Stimulated activated effector memory CD8-positive, alpha-beta T cell treated with anti-CD3 and anti-CD28 coated beads, Interleukin-12 subunit alpha, Interleukin-12 subunit beta, amount 100 ng/mL, for 72 hours (primary cell): ENCODE measurements at places on chromosomes 4 and X.

- DNase-seq: no peak
Measured at GRCh38 chrX:10121787-10122186, 35.0 kb upstream of the CLCN4 start.

DNA sequence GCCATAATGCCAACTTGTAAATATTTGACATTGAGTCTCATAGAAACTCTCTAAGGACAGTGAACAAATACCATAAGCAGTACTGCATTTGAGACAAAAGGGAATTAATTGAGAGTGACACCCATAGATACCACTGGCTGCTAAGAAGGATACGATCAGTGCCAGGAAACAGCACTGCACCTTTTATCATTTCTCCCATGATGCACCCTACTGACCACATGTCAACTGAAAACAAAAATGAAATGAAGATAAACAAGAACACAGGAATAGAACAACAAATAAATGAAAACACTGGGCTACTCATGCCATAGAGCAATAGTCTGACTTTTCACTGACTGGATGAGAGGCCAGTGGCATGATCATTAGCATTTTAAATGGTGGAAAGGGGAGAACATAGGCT lies 270.8 kb downstream of the MAPK10 start:
- DNase-seq: no peak

DNA sequence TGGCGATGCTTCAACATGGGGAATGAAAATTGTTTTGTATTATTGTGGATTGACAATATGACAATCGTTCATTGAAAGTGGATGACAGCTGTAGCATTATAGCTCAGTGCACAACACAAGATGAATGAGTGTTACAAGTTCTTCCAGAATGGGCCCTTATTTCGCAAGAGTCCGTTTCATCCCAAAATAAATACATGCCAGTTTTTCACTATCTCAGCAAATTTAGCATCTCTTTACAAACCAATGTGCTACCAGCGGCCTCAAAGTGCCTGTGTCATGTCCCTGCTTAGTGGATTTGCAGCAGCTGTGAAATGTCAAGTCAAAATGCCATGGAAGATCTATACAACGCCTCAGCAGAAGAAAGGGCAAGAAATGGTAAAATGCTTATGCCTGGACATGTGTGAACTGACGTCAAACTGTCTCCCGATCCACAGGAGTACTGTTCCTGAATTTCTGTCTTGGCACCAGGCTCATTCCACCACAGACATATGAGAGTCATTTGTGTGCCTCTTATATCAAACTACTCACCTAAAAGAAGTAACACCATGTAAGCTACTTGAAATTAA lies 109.6 kb downstream of the MAML3 start:
- no peak for DNase-seq

DNA sequence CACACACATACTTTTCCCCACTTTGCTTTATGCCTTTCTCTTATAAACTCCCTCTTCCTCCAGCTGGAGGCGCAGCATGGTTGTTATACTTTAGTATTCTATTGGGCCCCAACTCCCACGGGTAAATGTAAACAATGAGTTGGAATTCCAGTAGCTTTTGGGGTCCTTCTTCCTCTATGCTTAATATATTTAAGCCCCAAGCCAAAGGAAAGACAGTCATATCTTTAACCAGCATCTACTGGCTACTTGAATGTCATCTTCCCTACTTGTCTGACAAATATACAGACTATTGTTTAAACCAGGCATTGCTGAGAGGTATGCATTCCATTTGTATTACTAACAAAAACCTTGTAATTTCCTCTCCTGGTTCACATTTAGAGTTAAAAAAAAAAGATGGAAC lies 72.9 kb downstream of the WDR19 start:
- no peak for DNase-seq

GRCh38 chrX:37314531-37314930 lies 34.6 kb upstream of the PRRG1 start:
- DNase-seq: no peak

DNA sequence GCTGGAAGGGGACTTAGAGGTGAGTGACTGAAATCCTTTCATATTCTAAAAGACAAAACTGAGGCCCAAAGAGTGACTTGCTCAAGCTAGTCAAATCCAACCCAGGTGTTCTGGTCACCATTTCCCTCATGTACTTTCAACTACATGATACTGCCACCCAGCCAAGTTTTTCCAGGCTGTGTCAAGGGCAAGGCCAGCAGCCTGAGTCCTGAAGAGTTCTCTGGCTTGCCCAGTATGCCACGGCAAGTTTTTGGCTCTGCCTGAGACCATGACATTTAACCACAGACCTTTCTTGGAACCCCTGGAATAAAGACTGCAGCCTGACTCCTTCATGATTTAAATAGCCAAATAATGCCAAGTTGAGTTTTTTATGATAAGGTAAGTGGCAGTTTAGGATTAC lies 10.7 kb upstream of the TMEM164 start:
- no peak for DNase-seq

GRCh38 chr4:64713256-64713840 lies 304.1 kb upstream of the TECRL start:
- DNase-seq: no peak

DNA sequence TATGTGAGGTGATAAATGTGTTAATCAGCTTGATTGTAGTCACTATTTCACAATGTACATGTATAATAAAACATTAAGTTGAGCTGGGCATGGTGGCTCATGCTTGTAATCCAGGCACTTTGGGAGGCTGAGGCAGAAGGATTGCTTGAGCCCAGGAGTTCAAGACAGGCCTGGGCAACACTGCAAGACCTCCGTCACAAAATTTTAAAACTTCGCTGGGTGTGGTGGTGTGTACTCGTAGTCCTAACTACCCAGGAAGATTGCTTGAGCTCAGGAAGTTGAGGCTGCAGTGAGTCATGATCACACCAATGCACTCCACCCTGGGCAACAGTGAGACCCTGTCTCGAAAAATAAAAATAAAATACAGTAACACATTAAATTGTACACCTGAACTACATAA lies 20.1 kb downstream of the LYAR start:
- no peak for DNase-seq

DNA sequence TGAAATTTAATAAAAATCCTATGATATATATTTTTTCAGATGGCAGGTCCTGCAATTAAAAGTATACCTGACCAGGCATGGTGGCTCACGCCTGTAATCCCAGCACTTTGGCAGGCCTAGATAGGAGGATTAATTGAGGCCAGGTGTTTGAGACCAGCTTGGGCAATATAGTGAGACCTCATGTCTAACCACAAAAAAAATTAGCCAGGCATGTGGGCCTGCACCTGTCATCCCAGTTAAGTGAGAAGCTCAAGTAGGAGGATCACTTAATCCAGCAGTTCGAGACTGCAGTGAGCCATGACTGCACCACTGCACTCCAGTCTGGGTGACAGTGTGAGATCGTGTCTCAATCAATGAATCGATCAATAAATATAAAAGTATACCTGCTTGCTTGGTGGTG lies 2.5 kb downstream of the OCIAD2 start:
- no peak for DNase-seq

- no peak for DNase-seq
Measured at GRCh38 chrX:69556060-69557011, 52.2 kb downstream of the NALF2 start.

DNA sequence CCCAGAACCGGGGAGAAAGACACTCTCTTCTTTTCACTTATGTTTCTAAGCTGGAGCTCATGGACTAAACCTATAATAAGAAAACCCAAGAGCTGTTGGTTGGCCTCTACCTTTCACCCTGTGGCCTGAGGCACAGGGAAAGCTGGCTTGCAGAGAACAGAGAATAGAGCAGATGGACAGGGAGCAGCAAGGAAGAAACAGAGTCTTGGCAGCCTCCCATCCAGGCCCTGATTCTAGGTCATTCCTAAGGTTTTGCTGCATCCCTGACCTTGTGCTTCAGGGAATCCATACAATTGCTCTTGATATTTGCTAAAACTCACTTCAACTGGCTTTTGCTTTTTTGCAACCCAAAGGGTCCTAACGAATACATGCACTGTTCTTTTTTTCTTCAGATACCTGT lies 87.8 kb downstream of the SMIM20 start:
- no peak for DNase-seq

DNA sequence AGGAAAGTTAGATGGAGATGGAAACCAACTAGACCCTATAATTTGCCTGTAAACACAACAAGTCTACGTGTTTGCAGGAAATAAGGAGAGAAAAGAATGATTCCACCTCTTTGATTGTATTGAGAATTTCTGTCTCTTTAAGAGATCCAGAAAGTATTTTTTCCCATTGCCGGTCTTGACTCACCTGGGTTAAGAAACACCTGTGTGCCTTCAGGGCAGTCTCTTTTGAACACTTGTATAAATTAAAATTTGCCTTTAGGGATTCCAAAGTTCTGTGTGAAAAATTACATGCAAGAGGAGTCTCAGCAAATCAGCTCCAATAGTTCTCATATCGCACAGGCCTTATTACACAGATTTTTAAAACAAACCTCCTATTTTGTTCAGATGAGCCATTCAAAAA lies 46.0 kb upstream of the SMAD1 start:
- DNase-seq: no peak

DNA sequence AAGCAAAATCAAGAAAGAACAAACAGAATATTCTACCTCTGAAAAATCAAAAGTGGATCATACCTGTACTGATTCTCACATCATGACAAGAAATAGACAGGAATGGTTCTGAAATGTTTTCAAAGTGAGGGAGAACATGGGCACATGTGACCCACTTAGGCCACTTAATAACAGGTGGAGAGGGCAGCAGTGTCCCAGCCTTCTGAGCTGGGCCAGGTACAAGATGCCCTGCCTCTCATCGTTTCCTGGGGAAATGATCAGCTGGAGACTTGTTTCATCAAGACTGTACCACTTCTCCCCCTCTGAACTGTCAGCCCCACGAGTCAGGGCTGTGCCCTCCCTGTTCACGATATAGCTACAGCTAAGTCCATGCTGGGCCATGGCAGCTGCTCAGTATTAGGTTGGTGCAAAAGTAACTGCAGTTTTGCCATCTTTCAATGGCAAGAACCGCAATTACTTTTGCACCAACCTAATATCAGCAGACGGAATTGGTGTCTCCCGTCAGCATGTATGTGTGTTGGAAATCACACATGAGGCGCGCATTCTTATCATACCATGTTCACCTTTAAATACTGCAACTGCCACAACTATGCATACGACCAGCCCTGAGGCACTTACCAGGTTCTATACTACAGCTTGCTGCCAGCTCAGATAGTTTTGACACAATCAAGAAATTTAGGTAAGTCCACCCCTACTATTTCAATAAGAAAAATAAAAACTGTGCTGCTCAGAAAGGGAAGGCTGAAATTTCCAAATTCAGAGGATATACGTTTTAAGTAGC lies 71.4 kb downstream of the GATB start:
- DNase-seq: no peak

DNA sequence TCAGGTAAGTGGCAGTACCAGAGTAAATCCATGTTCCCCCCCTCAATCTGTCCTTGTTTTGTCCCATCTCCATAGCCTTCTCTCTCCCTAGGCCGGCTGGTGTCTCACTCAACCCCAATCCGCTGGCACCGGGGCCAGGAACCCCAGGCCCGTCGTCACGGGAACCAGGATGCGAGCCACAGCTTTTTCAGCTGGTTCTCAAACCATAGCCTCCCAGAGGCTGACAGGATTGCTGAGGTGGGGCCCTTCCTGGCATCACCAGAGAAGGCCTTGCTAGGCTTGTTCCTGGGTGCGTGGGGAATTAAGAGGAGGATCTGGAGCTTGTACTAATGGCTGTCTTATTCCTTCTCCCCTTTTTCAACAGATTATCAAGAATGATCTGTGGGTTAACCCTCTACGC lies 2.7 kb downstream of the TSPYL2 start:
- DNase-seq: no peak

DNA sequence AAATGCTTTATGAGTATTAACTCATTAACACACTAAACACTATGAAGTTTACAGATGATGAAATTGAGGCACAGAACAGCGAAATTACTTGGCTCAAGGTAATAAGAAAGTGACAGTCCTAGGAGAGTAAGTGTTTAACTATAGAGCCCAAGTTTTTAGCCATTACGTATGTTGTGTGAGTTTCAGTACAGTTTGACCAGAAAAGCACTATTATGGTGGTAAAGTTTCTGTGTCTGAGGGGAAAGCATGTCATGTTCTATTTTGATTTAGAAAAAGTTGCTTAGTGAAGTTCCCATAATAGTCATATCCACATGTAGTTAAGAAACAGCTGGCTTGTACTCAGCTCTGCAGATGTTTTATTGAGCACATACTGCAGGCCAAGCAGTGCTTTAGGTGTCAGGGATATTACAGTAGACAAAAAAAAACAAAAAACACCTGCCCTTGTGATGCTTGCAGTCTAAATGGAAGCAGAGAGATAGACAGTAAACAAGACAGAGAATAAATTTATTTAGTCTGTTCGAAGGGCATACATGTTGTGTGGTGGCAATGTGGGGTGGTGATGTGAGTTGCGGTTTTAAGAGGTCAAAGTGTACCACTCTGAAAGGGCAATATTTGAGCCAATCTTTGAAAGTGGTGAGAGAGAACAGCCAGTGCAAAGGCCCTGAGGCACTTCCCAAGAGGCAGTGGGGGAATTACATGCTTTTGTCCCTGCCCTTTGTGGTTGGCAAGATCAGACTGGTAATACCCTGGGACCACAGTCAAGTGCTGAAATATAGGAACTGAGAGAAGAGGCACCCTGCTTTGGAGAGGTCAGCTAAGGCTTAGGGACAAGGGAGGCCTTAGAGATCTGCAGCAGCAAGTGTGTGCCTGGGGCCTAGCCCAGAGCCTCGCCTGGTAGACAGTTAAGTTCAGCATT lies 6.2 kb downstream of the TMEM131L start:
- DNase-seq: no peak

- no peak for DNase-seq
Measured at GRCh38 chr4:188275686-188276085, 136.4 kb downstream of the TRIML1 start.

DNA sequence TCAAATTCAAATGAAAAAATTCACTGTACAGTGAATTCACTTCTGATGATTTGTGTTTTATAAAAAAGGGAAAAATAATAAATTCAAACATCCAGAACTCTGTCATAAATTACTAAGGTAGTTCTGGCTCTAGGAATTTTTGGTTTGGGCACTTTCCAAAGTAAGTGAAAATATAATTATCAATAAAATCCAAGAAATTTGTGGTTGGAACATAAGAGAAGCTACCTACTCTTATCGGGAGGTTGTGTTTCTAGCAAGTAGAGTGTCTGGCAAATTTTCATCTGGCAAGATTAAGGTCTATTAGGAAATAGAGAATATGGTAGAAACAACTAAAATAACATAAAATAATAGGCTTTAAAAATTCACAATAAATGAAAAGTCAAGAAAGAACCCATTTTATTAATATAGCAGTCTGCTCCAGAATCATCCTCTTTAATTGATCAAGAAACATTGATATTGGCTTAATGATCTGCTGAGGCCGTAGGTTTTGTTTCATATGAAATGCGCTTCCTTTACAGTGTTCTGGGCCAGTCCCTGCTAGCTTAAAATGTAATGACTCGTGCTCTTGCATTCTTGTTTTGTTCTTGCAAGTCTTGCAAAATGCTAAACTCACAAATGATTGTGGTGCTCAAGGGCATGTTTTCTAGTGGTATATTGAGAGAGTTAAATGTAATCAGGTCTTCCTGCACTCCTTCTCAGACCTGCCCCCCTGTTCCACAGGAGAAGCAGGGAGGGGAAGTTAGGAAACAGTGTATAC lies 331.4 kb downstream of the RAPGEF2 start:
- DNase-seq: no peak

- no peak for DNase-seq
Measured at GRCh38 chrX:37367946-37368345, 18.8 kb downstream of the PRRG1 start.
